ENCODE measurements at places on chromosomes 6 and 20.

GRCh38 chr20:51097351-51098120 is 74.6 kb upstream of the KCNG1 start:
- DNase-seq: no peak

DNA sequence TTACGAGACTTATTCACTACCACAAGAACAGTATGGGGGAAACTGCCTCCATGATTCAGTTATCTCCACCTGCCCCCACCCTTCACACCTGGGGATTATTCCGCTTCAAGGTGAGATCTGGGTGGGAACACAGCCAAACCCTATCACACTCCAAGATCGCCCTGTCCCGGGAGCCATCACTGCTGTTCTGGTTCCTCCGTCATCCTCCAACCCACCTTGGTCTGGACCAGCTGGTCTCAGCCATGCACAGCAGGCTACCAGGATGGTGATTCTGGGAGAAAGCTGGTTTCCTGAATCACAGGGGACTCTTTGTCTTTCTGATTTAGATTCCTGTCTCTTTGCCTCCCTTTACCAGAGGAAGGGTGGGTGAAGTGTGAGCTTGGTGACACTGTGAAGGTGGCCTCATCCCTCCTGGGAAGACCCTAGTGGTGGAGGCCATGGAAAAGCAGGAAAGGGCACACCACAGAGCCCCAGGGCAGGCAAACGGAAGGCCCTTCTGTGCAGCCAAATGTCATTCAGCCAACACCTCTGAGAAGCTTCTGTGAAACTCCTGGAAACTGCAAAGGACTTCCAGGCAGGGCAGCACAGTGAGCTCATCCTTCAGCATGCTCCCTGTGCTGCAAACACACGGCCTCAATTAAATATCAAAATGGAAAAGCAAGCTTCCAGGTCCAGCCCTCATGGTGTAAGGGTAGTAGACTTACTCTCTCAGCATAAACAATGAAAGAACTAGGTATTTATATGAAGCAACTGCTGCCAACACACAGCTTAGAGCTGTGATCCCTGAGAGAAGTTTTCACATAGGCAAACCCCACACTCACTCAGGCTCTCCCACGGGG is 169.8 kb downstream of the ANKRD60 start:
- DNase-seq: no peak

DNA sequence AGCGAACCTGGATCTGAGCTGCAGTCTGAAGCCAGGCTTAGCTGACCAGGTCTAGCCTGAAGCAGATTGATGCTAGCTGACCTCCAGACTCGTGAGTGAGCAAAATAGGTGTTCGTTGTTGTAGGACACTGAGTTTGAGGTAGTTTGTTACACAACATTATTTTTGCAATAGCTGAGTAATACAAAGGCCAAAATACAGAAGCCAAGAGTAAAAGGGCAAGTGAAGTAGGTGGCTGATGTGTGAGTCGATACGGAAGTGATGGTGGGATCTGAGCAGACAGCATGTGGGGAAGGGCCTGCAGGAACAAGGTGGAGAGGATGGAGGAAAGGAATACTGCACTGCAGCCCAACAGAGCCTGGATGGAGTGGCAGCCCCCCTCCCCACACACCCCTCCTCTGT is 8.5 kb upstream of the SPATS1 start:
- DNase-seq: no peak

- no peak for DNase-seq
These were observed 87.0 kb downstream of the ZMYND8 start for GRCh38 chr20:47269309-47270165.

- DNase-seq: peak; percentile 28
These were observed 32.3 kb upstream of the DUSP22 start for GRCh38 chr6:259901-260508.
